NCI-H2107 (cell line): ENCODE measurements at places on chromosomes 12 and 14.

DNA sequence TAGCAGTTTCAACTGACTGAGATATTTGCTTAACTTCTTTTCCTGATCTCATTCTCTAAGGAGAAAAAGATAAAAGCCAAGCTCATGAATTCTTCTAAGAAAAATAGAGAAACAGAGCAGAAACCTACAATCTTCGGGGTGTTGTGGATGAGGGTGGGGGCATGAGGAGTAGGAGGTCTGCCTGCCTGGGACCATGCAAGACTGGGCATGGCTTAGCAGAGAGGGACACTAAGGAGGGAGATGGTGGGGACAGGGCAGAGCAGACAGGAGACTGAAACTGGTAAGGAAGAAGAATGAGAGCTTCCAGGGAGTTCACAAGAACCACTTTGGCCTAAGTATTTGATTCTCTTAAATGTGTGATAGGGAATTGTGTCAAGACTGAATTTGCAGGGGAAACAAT is 188.0 kb downstream of the CFAP54 start:
- DNase-seq, result no peak

- DNase-seq, result no peak
These were observed 133.2 kb downstream of the RAD51B start for GRCh38 chr14:67952786-67953185.

DNA sequence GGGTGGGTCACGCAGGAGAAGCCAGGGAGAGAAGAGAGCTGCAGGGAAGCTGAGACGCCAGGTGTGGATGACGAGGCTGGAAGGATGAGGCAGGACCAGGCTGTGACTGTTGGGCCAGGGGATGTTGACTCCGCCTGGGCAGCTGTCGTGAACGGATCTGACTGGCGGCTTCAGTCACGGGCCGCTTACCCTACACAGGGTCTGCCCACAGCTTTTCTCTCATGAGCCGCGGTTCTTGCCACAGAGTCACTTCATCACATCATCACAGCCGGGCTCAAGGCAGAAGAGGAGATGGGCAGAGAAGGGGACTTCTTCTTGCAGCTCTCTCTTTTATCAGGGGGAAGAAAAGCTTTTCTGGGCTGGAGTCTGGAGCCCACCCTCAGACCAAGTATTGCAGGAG is 7.7 kb downstream of the CLBA1 start:
- no peak for DNase-seq

DNA sequence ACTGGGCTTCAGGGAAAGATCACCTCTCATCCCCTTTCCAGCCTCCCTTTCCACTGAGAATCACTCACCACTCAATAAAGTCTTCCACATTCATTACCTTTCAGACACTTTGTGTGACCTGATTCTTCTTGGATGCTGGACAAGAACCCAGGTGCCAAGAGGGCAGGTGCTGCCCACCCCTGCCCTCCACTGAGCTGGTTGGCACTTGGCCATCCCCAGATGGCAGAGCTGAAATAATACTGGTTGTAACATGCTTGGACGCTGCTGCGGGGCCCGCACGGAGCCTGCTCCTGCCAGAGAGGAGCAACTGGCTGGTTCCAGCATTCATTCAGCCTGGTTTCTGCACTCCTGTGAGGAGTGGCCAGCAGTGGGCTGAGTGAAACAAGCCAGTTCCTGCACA is 386.7 kb upstream of the CCDC196 start:
- DNase-seq, result no peak

DNA sequence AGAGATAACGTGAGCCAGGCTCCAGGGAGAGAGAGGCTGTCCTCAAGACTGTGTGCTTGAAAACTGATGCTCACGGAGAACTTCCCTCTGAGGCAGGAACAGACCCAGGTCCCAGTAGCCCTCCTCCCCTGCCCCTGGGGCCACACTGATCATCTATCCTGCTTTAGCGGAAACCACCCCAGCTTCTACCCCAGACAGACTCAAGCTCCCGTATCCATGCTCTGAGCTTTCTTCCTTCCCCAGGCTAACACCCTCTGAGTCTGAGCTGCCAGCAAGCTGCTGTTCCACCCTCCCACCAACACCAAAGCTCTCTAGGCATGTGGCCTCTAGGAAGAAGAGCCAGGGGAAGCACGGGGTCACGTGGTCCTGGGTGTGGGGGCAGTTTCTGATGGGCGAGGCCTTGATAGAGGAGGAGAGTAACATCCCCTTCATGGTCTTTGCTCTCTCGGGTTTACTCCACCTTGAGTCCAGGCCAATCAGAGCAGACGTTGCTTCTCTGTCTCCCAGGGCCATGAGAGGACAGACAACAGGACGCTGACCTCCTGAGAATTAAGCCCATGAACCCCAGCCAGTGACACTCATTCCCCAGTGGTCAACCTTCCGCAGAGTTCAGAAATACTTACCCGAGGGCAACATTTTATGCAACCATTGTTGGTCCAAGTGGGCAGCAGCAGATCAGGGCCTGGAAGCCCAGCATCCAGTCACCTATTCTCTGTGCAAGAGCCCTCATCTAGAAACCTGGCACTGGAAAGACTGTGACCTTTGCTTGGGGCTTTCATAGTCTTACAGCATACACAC is 1.4 kb downstream of the PCK2 start:
- no peak for DNase-seq

DNA sequence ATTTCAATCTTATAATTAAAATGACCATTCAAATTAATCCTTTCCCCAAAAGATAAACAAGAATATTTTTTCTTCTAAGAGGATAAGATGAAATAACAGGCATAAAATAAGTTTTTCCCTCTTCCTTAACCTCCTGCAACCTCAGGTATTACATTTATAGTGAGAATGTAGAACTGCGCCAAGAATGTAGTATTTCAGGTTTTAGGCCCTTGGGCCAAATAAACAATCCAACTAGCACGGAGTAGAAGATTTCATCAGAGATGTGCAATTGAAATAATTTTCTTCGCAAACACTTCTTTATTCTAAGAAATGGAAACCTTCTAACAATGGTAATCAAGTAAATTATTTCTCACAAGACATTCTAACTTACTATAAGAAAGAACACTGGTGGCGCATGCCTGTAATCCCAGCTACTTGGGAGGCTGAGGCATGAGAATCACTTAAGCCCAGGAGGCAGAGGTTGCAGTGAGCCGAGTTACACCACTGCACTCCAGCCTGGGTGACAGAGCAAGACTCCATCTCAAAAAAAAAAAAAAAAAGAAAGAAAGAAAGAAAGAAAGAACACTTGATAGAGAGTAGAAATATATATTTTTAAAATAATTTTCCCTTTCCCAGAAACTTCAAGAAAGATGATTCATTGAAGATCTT is 100.8 kb downstream of the TAOK3 start:
- no peak for DNase-seq

DNA sequence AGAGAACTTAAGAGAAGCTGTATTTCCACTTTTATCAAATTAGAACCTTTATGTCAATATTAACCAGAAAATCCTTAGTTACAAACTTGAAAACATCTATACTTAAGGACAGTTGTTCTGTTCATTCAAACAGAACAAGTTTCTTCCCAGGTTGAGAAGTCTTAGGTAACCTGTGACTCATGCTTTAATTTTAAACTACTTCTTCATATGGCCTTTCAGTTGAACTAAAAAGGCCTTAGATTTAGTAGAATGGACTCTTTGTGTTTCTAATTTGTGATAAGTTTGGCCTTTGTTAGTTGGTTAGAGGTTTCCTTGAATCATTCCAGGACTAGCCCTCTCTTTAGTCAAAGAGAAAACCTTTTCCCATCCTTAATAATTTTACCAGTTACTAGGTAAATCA is 274.2 kb downstream of the FUT8 start:
- DNase-seq, result no peak

GRCh38 chr12:581321-581720 is 81.9 kb downstream of the NINJ2 start:
- no peak for DNase-seq

DNA sequence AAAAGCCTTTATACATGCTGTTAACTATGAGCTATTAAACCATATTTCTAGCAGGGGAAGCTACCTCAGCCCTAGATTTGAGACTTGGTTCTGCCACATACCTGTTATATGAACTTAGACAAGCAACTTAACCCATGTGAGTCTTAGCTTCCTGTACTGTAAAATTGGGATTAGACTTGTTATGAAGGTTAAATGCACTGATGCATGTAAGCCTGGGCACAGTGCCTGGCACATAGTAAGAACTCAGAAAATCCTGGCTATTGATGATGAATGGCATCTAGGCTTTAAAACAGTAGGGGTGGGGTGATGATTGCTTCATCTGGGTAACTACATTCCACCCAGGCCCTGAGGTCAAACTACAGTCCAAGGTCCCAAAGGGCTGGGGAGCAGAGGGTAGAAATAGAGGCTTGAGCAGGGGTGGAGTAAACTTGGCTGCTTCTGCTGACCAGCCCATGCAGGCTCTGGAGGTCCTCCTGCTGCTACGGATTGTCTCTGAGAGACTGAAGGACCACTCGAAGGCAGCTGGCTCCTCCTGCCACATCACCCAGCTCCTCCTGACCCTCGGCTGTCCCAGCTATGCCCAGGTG is 11.3 kb downstream of the ESPL1 start:
- no peak for DNase-seq

DNA sequence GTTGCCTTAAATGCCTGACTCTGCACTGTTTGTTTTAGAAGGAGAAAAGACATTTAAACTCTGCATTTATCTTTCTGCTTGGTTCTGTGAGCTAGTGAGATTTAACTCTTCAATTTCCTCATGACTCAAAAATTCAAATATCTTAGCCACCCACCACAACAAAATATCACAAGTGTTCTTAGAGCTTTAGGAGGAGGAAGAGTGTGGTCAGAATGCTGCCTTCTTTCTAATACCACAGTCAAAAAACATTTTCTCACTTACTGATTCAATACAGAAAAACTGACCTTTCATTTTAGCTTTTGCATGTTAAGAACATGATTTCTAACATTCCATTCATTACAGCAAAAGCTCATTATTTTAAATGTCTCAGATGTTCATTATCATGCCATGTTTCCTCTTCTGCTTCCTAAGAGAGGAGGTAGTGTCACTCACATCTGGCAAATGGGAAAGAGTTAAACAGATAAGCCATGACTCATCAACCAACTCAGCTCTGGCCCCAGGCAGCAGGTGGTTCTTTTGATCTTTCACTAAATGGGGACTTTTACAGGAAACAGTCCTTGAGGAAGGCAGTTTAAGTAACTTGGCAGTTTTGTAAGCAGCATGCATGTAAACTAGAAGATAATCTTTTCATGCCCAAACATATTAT is 56.4 kb upstream of the RNU6-8 start:
- DNase-seq, result no peak

DNA sequence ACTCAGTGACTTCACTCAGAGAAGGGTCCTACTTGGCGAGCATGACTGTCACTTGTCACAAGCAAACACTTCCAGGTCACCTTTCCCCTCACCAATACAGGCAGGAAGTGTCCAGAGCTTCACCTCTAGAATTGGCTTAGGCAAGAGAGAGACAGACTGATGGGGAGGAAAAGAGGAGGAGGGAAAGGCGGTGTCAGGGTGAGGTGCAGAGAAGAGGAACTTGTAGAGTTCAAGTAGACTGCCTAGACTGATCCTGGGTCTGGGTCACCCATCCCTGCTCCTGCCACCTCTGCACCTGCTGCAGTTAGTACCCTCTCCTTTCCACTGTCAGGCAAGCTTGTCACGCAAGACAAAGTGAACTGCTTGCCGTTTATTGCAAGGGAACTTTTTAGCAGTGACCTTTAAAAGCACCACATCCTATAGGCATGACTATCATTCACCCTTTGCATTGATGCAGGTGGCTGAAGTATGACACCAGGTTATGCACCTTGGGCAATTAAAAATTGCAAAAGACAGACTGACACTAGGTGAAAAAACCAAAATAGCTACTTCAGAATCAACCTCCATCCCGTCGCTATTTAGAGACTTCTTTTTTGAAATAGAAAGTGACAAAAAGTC is 292.4 kb downstream of the SYT1 start:
- no peak for DNase-seq

DNA sequence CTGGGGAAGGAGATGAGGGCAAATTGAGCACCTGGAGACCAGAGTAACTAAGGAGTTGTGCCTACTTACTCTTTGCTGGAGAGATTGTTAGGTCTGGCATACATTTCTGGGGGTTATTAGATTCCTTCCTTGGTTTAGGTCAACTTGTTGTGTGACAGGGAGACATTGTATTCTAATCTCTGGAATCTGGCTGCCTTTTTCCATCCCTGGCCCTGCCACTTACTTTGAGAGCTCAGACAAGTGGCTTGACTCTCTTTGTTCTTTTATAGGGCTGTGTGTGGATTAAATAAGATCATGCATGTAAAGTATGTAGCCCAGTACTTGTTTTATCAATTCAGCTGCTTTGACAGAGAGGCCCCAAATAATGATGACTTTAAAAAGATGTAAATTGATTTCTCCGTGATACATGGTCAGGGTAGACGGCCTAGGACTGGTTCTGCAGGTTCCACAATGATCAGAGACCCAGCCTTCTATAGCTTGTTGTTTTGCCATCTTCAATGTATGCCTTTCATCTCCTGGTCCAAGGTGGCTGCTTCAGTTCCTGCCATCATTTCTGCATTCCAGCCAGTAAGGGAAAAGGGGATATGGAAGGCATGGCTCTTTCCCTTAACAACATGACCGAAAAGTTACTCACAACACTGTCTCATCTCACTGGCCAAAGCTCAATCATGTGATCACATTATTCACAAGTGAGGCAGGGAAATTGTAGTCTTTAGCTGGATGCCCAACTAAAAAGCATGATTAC is 72.6 kb downstream of the CHST11 start:
- no peak for DNase-seq

- no peak for DNase-seq
These were observed 84.5 kb upstream of the AMN1 start for GRCh38 chr12:31813305-31813704.

- DNase-seq, result no peak
These were observed 25.9 kb upstream of the PAPLN start for GRCh38 chr14:73211251-73212040.

DNA sequence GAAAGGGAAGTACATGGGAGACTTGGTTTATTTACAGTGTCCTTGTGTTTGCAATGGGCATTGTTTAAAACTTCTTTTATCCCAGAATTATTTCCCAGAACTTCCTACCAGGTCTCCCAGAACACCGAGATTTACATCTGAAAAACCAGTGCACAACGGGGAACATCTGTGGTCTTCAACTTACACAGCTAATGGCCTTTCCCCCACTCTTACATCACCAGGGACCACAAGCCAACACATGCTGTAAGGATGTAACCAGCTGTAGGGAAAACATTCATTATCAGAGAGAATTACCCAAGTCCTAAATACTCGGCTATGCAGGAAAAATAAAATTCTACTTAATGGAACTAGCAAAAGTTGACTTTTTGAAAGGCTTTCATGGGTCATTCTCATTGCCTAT is 267.6 kb downstream of the DUSP6 start:
- DNase-seq, result no peak

- no peak for DNase-seq
These were observed 11.9 kb downstream of the PALS1 start for GRCh38 chr14:67253076-67253635.

- peak; percentile 55 for DNase-seq
These were observed 385 bp downstream of the CAPRIN2 start for GRCh38 chr12:30754383-30754749.

DNA sequence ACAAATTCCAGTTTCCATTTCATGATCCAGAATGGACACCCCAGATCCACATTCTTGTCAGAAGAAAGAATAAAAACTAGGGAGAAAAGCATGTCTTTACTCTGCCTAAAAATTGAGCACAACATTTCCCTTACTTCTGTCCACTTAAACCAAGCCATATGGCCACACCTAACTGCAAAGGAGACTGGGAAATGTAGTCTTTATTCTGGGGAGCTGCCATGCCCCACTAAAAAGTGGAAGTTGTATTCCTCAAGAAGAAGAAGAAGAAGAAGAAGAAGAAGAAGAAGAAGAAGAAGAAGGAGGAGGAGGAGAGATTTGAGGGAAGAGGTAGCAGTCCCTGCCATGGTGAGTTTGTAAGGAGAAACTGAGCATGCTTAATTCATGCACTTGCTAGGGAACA is 84.5 kb downstream of the GPR65 start:
- no peak for DNase-seq

GRCh38 chr14:35247777-35248475 is 44.3 kb upstream of the PSMA6 start:
- DNase-seq, result no peak
